NCI-H187 (cell line): ENCODE measurements at places on chromosomes 6 and 20.

GRCh38 chr20:54134445-54135220 is 39.2 kb downstream of the CYP24A1 start:
- no peak for DNase-seq

- no peak for DNase-seq
Measured at GRCh38 chr6:166779381-166779780, 152.3 kb upstream of the RPS6KA2 start.

- no peak for DNase-seq
Measured at GRCh38 chr6:154619146-154619545, 108.7 kb upstream of the CNKSR3 start.

GRCh38 chr20:25160467-25160866 is 35.0 kb upstream of the ENTPD6 start:
- DNase-seq, result no peak

DNA sequence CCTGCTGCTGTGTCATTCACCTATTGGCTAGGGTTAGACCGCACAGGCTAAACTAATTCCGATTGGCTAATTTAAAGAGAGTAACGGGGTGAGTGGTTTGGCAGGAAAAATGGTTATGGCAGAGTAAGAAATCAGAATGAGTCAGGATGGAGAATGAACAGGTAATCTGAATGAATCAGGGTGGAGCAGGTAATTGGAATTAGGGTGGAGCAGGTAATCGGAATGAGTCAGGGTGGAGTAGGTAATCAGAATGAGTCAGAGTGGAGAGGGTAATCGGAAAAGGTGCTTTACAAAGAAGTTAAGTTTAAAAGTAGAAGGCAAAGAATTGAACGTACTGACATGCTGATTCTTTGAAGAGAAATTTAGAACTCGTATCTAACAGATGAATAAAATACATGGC is 11.7 kb downstream of the SLC35A1 start:
- DNase-seq, result no peak

DNA sequence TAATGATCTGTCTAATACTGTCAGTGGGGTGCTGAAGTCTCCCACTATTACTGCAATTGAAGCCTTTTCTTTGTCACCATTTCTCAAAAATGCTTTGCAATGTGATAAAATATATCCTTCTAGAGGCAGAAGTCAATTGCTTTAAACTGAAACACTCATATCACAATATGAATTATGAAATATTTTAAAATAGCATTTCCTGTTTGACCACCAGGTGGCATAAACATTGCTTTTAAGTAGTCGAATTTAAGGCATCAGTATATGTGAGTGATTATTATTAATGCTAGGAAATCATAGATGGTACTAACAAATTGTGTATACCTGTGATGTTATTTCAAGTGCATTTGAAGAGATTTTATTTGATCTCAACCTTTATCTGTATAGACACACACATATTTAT is 87.5 kb downstream of the MEI4 start:
- DNase-seq, result no peak

- no peak for DNase-seq
Measured at GRCh38 chr6:111562246-111562645, 43.4 kb downstream of the TRAF3IP2 start.

DNA sequence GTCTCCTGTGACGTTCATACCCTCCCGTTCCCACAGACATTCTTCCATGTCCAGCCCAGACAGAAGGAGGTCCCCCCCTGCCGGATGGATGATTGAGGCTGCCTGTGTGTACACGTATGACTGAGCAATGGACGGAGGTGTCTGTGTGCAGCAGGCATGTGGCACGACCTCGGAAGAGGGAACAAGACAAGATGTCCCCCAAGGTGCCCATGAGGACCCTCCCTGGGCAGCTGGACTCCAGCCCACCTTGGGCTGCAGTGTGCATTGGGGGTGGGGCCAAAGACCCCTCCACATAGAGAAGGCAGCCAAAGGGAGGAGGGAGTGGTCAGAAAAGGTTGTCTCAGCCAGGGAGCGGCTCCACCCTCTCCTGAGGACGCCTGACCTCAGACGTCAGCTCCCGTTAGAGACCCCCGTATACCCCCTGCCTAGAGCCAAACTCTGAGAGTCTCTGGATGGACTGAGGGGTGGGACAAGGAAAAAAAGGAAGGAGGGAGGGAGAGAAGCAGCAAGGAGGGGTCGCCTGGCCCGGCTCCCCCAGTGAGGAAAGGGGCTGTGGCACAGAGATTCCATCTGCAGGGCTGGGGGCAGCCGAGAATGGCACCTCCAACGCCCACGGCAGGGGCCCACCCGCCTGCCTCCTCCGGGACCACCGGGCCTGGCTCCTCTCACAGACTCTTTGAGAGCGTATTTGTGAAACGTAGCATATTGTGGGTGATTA is 92.9 kb upstream of the BHLHE23 start:
- DNase-seq, result no peak

GRCh38 chr6:130962966-130963365 is 100.1 kb downstream of the EPB41L2 start:
- DNase-seq, result no peak

- DNase-seq, result no peak
Measured at GRCh38 chr20:23302386-23302785, 48.2 kb upstream of the NXT1 start.
